ENCODE measurements at places on chromosomes 2 and 18.

- H3K36me3 ChIP-seq = no peaks in the 10 kb centered on the region
- no peaks in the 10 kb centered on the region for H3K4me1 ChIP-seq
Measured at GRCh38 chr2:29834036-29834540, 87.3 kb downstream of the ALK start.

GRCh38 chr2:74071426-74071825 is 76.3 kb downstream of the BOLA3 start:
- H3K4me3 ChIP-seq = no peak overlapping the region
- H3K4me1 ChIP-seq = no peaks in the 10 kb centered on the region
- H3K36me3 ChIP-seq = no peaks in the 10 kb centered on the region
- H3K27ac ChIP-seq = no peak overlapping the region
- no peak for DNase-seq

DNA sequence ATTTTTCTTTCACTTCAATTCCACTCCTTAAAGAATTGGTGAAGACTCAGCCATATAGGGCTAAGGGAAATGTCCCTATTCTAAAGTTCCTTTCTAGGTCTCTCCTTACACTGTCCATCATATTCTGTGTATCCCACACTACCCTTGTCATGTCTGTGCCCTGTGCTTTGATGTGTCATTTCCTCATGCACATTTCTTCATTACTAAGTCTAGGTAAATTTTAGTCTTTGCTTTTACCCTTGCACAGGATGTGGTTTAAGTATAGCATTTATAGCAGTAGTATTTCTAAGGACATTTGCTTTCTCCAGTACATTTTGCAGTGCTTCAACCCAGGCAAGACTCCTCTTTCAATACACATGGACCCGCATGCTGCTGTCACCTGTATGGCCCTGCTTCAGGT is 221.5 kb upstream of the ACVR2A start:
- no peaks in the 10 kb centered on the region for H3K36me3 ChIP-seq
- no peak overlapping the region for H3K27ac ChIP-seq
- peak; percentile 8 for DNase-seq
- H3K4me3 ChIP-seq = no peak overlapping the region
- no peaks in the 10 kb centered on the region for H3K27me3 ChIP-seq
- no peaks in the 10 kb centered on the region for H3K4me1 ChIP-seq

GRCh38 chr2:126221506-126221905 is 434.5 kb upstream of the GYPC start:
- H3K27me3 ChIP-seq = no peaks in the 10 kb centered on the region
- DNase-seq = no peak
- no peaks in the 10 kb centered on the region for H3K36me3 ChIP-seq
- H3K27ac ChIP-seq = no peak overlapping the region

DNA sequence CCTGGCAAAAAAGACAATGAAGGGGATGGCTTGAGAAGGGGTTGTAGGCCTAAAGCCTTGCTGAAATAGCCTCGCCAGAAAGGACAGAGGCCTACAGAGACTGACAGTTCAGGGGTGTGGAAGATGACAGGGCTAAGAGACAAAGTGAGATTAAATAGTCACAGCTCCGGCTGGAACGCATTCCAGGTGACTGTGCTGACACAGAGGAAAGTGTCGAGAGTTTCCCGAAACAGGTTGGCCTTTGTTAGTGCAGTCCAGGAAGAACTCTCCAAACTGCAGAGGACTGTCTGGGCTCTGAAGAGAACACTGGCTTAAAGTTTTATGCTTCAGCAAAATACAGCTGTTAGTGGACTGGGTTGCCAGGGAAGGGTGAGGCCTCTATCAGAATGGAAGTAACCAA is 52.8 kb downstream of the METTL4 start:
- peaks cover 14% of the 10 kb centered on the region for H3K4me1 ChIP-seq
- no peak for DNase-seq
- H3K4me3 ChIP-seq = no peak overlapping the region

GRCh38 chr2:128037649-128038048 is 9.8 kb upstream of the SAP130 start:
- H3K4me3 ChIP-seq = no peak overlapping the region
- H3K36me3 ChIP-seq = no peaks in the 10 kb centered on the region
- H3K4me1 ChIP-seq = no peaks in the 10 kb centered on the region
- H3K27me3 ChIP-seq = no peaks in the 10 kb centered on the region
- no peak overlapping the region for H3K27ac ChIP-seq
- no peak for DNase-seq

DNA sequence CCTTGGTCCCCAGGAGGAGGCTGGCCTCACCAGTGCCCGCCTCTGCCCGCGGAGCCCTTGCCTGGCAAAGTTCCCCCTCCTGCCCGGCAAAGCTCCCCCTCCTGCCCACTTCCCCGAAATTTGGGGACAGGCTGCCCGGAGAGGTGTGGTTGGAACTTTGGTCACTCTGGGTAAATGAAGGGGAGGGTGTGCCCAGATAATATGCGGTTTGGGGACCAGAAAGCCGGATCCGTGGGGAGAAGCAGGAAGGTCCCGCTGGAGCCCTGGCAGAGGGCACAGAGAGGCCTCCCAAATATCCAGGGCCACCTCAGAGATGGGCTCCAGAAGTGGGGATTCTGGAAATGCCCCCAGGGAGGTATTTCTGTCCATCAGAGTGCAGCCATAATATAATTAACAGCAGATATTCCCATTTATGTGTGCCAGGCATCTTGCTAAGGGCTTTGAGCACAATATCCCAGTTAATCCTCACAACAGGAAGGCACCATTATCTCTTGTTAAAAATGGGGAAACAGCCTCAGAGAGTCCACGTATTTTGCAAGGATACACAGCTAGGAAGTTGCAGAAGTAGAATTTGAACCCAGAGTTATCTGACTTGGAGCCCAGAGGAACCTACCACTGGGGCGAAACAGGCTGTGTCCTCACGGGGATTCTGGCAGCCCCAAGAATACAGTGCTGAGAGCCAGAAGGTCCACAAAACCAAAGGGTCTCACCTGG is 914 bp downstream of the STEAP3 start:
- H3K27ac ChIP-seq = no peak overlapping the region
- no peaks in the 10 kb centered on the region for H3K27me3 ChIP-seq

GRCh38 chr2:72143441-72144273 is 4.0 kb downstream of the CYP26B1 start:
- no peak for DNase-seq
- peaks cover 49% of the 10 kb centered on the region for H3K27me3 ChIP-seq
- H3K27ac ChIP-seq = no peak overlapping the region
- no peak overlapping the region for H3K4me3 ChIP-seq
- peaks cover 2% of the 10 kb centered on the region for H3K4me1 ChIP-seq
- H3K36me3 ChIP-seq = no peaks in the 10 kb centered on the region

- no peaks in the 10 kb centered on the region for H3K27me3 ChIP-seq
- no peak overlapping the region for H3K4me3 ChIP-seq
- no peaks in the 10 kb centered on the region for H3K36me3 ChIP-seq
- no peak for DNase-seq
Measured at GRCh38 chr2:102117472-102117858, 25.1 kb upstream of the IL1R1 start.

DNA sequence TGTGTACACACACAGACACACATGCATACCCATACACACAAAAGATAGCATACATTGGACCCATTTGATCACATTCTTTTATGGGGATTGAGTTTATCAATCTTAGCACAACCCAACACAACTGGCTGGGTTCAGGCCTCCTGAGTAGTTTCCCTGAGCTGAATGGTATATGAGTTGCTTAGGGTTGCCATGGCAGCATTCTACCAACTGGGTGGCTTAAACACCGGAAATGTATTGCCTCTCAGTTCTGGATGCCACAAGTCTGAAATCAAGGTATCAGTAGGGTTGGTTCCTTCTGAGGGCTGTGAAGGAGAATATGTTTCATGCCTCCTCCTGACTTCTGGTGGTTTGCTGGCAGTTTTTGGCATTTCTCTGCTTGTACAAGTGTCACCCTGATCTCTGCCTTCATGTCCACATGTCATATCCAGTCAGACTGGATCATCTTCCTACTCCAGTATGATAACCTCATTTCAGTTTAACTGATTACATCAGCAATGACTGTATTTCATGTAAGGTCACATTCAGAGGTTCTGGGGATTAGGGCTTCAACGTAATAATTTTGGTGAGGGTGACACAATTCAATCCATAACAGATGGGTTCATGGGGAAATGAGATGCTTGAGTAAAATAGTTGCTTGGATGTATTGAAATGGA is 212.7 kb downstream of the KCNE4 start:
- H3K36me3 ChIP-seq = no peaks in the 10 kb centered on the region
- no peaks in the 10 kb centered on the region for H3K27me3 ChIP-seq
- H3K4me3 ChIP-seq = no peak overlapping the region

GRCh38 chr18:4599312-4599711 is 144.2 kb upstream of the DLGAP1 start:
- no peaks in the 10 kb centered on the region for H3K27me3 ChIP-seq
- H3K27ac ChIP-seq = no peak overlapping the region
- H3K36me3 ChIP-seq = no peaks in the 10 kb centered on the region
- no peak for DNase-seq
- H3K4me3 ChIP-seq = no peak overlapping the region

- H3K27ac ChIP-seq = no peak overlapping the region
- no peaks in the 10 kb centered on the region for H3K4me1 ChIP-seq
- H3K4me3 ChIP-seq = no peak overlapping the region
- no peaks in the 10 kb centered on the region for H3K36me3 ChIP-seq
- no peaks in the 10 kb centered on the region for H3K27me3 ChIP-seq
Measured at GRCh38 chr2:213015387-213016165, 135.8 kb downstream of the IKZF2 start.

DNA sequence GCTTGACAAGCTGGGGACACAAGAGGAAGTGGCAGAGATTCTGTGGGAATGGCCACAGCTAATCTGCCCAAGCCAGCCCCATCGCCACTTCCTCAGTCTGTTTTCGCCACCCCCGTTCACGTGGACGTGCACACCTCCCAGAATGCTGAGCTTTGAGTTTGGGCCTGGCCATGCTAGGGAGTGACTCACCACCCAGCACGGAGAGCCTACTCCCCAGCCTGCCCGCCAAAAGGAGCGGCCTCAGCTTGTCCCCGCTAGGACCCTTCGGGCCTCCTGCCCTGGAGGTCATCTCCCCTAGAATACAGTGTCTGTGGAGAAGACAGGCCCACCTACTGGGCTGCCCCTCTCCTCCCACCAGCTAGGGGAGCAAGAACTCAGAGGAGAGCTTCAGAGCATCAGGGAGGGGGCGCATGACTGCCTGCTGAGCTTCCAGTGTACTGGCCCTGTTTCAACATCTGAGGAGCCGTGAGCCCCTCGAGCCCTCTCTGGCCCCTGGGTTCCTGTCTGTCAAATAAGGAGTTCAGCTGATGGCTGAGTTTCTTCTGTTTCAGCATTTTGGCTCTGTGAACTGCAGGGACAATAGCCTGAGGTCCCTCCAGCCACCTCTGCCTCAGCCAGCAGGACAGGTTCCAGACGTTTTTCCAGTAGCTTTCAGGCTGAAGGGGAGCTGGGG is 5.1 kb downstream of the SLC35F6 start:
- no peak overlapping the region for H3K27ac ChIP-seq
- peaks cover 7% of the 10 kb centered on the region for H3K36me3 ChIP-seq
- H3K27me3 ChIP-seq = no peaks in the 10 kb centered on the region
- peak; percentile 60 for DNase-seq
- peaks cover 26% of the 10 kb centered on the region for H3K4me1 ChIP-seq

DNA sequence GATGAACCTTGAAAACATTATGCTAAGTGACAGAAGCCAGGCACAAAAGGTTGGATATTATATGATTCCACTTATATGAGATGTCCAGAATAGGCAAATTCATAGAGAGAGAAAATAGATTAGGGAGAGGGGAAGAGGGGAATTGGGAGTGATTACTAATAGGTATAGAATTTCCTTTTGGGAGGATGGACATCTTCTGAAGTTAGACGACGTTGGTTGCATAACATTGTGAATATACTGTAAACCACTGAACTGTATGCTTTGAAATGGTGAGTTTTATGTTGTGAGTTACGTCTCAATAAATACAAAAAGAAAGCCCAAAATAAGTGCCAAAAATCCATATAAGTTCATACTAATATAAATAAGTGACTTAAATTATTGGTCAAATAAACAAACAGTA is 18.6 kb upstream of the CYP26B1 start:
- H3K36me3 ChIP-seq = no peaks in the 10 kb centered on the region
- no peaks in the 10 kb centered on the region for H3K4me1 ChIP-seq
- DNase-seq = no peak
- no peak overlapping the region for H3K4me3 ChIP-seq
- H3K27me3 ChIP-seq = no peaks in the 10 kb centered on the region

DNA sequence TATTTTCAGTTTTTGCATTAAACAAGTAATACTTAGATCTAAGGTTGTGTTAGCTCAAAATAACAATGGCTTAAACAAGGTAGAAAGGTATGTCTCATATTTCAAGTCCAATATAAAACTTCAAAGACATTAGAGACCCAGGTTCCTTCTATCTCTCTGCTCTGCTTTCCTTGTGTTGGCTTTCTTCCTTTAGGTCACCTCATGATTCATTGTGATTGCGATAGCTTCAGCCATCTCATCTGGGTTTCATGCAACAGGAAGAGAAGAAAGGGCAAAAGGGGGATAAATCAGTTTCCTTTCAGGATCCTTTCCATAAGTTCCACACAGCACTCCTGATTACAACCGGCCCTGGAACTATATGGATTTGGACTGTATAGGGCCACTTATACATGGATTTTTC is 16.0 kb upstream of the TBR1 start:
- DNase-seq = no peak
- H3K4me3 ChIP-seq = no peak overlapping the region
- no peak overlapping the region for H3K27ac ChIP-seq
- H3K36me3 ChIP-seq = no peaks in the 10 kb centered on the region

- H3K27ac ChIP-seq = no peak overlapping the region
- no peak for DNase-seq
- H3K4me3 ChIP-seq = no peak overlapping the region
- H3K27me3 ChIP-seq = no peaks in the 10 kb centered on the region
Measured at GRCh38 chr18:27966881-27967280, 210.0 kb downstream of the CDH2 start.

- no peak overlapping the region for H3K4me3 ChIP-seq
- no peaks in the 10 kb centered on the region for H3K36me3 ChIP-seq
- no peak for DNase-seq
- no peak overlapping the region for H3K27ac ChIP-seq
Measured at GRCh38 chr2:165055082-165055851, 99.9 kb upstream of the SLC38A11 start.

DNA sequence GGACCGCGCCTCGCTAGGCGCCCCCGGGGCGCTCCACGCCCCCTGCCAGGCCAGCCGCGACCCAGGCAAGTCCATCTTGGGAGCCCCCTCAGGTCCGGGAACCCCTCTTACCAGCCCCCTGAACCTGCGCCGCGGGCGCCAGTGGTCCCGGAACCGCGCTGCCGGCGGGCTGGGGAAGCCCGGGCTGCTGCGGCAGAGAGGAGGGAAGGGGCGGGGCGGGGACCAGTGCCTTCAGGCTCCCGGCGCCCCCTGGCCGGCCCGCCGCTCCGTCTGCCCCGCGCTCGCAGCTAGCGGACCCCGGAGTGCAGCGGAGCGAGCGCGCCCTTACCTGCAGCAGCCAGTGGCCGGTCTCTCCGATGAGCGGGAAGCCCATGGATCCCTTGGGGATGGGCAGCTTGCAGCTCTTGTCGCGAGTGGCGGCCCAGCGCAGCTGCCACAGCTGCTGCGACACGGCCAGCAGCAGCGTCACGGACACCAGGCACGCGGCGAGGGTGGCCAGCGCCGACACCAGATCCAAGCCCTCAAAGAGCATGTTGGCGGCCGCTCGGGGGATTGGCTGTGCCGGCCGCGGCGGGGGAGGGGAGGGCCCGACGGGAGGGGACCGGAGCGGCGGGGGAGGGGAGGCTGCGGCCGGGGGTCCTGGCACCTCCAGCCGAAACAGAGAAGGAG is at the start of gene CYP26B1:
TSS of gene CYP26B1 (minus strand) at position 560 of the 669 bp plus-strand sequence. CDS start at position 532, 28 bp downstream.
- H3K27ac ChIP-seq = no peak within 1 kb of the TSS
- DNase-seq = no peak
- peaks cover 4% of the 10 kb centered on the region for H3K4me1 ChIP-seq
- peaks cover 70% of the 10 kb centered on the region for H3K27me3 ChIP-seq
